Left lung (tissue), 14 donors: ENCODE measurements at places on chromosomes 5 and 9. TPM values are rescaled to one million over a fixed set of nuclear protein-coding genes. Genes with fewer than 3 reads are reported as not detected.
A peak's percentile ranks its signal among the peaks of the same experiment; 100 is the strongest.

DNA sequence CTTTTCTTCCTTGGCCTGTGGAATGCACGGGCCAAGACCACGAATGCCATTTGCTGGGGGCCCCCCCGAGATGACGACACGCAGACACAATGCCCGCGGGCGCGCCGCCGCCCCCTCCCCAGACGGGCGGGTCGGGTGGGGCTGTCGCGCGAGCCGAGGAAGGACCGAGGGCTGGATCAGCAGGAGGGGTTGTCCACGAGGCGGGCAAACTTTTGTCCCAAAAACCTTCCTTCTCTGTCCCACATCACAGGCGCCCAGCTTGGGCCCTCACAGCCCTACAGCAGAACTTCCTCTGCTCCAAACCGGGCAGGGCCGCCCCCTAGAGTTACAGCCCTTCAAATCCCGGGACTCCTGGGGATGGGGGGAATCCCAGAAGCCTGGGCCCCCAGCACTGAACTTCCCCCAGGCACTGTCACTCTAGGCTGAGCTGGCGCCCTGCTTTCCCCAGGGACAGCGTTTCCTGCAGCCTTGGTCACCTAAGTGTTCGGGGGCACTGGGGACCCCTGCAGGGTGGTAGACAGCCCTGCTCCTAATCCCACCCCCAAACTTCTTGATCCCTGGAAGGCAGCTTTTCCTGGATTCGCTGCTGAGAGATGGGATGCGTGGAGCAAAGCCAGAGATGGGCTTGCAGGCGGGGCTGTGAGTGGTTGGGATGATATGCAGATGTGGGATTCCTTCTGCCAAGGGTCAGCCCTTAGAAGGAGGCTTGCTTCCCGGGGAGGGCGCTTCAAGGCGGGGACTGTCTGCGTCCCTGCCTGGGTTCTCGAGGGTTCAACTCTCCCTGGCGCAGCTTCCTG lies 980 bp downstream of the COL5A1 start:
- peak; percentile 55 for DNase-seq

- DNase-seq: no peak
Observed at GRCh38 chr9:16258708-16259107, 611.8 kb downstream of the BNC2 start.

DNA sequence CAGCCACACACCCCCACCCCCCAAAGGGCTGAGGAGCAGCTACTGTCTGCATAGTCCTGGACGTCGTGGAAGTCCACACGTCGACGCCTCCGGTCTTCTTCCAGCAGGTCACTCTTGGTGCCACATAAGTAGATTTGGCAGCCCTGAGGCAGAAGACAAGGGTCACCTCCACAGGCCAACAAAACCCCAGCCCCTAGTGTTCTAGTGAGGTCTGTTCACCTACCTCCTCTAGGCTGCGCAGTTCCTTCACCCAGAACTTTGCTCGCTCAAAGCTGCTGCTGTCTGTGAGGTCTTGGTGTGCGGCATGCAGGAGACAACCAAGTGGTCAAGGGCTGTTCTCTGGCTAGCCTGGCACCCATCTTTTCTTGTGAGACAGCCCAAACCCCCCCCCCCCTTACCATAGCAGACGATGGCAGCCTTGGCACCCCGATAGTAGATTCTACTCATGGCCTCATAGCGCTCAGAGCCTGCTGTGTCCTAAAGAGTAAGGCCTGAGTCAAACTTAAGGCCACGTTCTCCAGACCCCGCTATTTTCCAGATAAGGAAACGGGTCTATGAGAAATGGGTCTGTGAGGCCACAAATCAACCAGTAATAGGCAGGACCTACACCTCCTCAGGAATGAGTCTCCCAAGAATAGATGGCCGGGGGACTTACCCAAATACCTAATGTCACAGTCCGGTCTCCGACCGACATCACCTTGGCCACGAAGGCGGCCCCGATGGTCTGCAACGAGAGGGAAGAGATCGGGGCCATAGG lies 987 bp downstream of the RAB24 start:
- no peak for DNase-seq

- no peak for DNase-seq
Observed at GRCh38 chr9:69380811-69381210, 55.8 kb downstream of the ENTREP1 start.

DNA sequence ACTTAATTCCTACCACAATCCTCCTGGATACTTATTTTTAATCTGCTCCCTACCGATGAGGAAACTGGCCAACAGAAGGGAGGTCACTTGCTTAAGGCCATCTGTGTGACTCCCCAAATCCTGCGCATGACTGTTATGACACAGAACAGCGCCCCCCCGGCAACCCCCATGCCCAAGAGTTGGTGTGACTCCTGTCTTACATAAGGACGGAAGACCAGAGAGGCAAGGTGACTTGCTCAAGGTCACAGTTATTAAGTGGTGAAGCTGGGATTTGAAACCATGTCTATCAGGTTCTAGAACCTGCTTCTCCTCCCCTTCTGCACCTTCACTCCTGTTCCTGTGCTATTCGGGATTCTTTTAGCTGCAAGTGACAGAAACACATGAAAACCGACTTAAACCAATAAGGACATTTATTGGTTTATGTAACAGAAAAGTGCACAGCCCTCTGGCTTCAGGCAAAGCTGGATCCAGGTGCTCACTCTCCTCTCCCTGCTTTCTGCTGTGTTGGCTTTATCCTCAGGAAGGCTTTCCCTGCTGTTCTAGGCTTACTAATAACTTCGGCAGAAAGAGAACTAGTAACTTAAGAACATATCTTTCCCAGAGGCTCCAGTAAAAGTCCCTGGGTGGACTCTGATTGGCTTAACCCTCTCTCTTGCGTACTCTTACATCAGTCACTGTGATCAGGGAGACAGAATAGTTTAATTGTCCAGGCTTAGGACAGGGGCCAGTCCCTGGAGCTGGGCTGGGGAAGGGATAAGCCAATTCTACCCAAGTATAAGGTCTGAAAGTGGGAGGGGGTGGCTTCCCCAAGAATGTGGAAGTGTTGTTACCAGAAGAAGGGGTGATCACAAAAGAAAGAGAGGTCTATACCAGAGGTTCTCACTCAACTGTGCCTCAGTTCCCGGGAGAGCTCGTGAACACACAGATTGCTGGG lies 43.7 kb downstream of the FGF18 start:
- DNase-seq: no peak

DNA sequence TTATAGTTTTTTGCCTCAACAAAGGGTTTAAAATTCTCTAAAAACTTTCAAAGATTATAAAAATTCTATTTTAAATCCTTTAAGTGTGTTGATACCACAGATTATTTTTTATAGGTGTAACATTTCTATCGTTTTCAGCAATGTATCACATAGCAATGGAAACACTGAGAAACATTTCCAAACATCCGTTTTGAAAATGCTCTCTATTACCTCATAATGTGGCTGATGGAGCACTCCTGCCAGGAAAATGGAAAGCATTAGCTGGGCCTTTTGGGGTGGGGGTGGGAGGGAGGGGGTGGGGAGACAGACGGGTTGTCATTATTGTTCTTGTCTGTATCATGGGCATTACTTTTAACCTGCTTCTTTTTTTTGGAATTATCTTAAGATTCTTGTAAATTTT lies 516.5 kb downstream of the ACTL7B start:
- DNase-seq: no peak

DNA sequence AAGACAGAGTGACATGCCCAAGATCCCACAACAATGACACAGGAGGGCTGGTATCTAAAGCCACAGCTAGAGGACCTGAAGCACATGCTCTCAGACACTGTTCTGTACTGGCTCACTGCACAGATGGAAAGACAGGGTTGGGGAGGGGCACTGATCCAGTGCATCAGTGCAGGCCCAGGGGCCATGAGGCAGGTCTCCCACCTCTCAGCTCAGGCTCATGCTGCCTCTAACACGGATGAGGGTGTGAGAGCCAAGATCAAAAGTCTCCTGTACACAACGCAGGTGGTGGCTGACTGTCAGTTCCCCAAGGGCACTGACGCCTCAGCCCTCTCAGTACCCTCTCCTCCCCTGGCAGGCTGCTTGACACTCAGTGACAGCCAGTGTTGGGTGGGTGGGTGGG lies 10.9 kb downstream of the RAPGEF1 start:
- no peak for DNase-seq

DNA sequence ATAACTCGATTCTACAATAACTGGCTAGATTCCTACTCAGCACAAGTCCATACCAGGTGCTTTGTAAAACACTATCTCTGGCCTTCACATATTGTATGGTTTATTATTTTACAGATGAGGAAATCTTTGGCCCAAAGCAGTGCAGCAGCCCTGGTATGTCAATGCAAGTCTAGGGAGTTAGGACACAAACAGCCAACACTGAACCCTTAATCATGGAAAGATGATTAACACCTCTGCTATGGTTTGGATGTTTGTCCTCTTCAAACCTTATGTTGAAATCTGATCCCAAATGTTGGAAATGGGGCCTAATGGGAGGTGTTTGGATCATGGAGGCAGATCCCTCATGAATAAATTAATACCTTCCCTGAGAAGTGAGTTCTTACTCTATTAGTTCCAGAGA lies 76.6 kb downstream of the MAPKAP1 start:
- no peak for DNase-seq

GRCh38 chr9:84789463-84789830 lies 119.9 kb downstream of the NTRK2 start:
- no peak for DNase-seq

- DNase-seq: no peak
Observed at GRCh38 chr9:130232899-130233586, 32.5 kb upstream of the HMCN2 start.

The ADRB2 gene
- total RNA-seq: 14.2 TPM

The GRM6 gene
- total RNA-seq: not detected

The SHISAL2B gene
- 0.45 TPM for total RNA-seq

The FER gene
- 27.0 TPM for total RNA-seq

The FBN2 gene
- total RNA-seq: 6.2 TPM

The PAPPA gene
- 9.8 TPM for total RNA-seq

The TICAM2 gene
- total RNA-seq: 8.6 TPM

The MYMK gene
- total RNA-seq: not detected

The MPDZ gene
- total RNA-seq: 31.0 TPM

The ENHO gene
- total RNA-seq: 0.26 TPM

The PCDHA1 gene
- not detected for total RNA-seq

The ROPN1L gene
- total RNA-seq: 0.50 TPM
